ENCODE measurements at places on chromosomes 3 and 15. TPM values are rescaled to one million over a fixed set of nuclear protein-coding genes. Genes with fewer than 3 reads are reported as not detected.

Gene LRRC28
- total RNA-seq = 17.5 TPM

Gene PLSCR5
- total RNA-seq = not detected

Gene FBXO40
- not detected for total RNA-seq

Gene RTP4
- total RNA-seq = not detected

Gene C3orf20
- total RNA-seq = not detected

Gene MME
- 19.4 TPM for total RNA-seq

All from IMR-90 (cell line).